ENCODE measurements at places on chromosomes 12 and 14.

DNA sequence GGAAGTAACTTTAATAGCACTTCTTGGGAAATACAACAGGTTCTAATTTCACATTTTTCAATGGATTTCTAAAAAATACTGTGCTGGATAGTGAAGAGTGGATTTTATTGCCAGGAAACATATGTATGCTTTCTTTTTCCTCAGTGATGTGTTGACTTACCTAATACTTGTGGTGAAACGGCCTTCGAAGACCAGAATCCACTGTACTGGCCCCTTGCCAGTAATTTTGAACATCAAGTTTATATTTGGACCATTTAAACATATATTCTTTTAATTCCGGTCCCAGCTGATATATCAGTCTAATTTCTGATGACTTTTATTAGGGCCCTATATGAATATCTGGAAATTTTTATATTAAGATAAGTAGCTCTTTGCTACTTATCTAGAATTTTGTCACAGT, 1.8 kb downstream of the MSRB3 start:
- peak; percentile 18 for DNase-seq

DNA sequence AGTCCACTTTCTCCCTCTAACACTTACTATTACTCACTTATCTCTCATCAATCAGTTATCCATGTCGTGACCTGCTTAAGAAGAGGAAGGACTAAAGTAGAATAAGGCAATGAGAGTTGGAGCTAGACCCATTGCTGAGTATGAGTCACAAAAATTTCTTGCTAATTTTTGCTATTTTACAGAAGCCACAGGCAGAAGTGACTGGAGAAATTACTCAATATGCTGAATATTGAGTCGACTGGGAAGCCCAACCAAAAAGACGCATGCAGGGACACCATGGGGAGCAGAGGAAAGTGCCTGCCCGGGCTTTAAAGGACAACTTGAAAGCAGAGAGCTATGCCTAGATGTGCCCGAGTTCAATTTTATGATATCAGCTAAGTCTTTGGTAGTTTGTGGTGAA, 115.4 kb upstream of the FOXG1 start:
- peak; percentile 9 for DNase-seq

GRCh38 chr12:131349397-131350127, 361.3 kb upstream of the SFSWAP start:
- DNase-seq, result no peak

- peak; percentile 27 for DNase-seq
Measured at GRCh38 chr12:76927170-76927784, 48.5 kb upstream of the CSRP2 start.

DNA sequence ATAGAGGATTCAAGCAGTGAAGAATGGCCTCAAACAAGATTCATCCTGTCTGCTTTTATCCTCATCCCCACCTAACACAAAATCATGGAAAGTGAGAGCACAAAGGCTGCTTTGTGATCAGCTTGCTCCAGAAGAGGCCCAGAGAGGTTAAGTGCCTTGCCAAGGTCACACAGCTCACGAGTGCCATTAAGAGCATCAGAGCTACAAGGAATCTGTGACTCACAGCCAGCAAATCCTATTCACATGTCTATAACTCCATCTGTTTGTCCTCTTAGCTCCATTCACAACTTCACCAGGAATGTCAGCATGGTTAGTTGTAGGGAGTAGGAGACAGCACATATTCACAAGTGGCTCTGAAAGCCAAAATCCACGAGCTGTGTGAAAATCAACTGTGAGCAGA, 79.8 kb downstream of the TTC9 start:
- DNase-seq, result peak; percentile 1

DNA sequence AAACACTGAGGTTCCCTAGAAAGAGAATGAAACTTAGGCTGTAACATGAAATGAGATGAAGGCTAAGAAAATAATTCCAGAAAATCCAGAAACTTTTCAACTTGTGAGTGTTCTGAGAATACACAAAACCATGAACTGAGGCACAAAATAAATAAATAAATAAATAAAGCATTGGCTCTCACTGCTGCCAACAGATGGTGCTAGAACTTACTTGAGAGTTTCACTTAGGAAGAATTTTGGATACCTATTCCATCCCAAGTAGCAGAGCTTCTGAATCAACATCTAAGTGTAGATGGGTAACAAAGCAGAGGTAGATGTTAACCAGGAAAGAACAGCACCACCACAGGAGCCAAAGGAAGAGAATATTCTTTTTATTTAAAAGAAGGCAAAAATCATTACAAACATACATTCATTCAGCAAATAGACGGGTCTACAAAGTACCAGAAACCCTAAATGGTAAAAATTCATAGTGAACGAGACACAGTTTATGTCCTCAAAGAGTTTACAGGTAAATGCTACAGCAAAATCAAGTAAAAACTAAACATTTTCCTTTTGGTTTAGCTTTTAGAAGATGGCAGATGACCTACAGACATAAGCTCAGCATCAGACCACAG, 16.7 kb downstream of the EPS8 start:
- DNase-seq, result no peak

DNA sequence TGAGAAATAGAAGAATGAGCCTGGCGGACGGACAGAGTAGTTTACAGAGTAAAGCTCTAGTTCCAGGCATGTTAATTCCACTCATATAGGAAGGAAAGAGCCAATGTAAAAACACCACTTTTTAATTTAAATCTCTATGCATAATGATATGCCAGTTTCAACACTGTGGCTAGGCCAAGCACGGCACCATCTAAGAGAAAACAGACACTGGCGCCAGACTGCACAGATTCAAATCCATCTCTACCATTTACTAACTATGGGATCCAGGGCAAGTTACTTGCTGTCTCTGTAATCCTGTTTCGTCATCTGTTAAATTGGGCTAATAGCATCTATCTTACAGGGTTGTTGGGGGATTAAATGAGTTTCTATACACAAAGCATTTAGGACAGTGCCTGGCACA, 27.5 kb downstream of the RMST start:
- no peak for DNase-seq

GRCh38 chr12:64229240-64229639, 7.1 kb upstream of the KICS2 start:
- no peak for DNase-seq

GRCh38 chr14:51239813-51240803, at the start of gene TMX1:
Gene TMX1 (plus strand): TSS chr14:51240247. CDS start chr14:51240293, 46 bp downstream.
- peak; percentile 98 for DNase-seq

DNA sequence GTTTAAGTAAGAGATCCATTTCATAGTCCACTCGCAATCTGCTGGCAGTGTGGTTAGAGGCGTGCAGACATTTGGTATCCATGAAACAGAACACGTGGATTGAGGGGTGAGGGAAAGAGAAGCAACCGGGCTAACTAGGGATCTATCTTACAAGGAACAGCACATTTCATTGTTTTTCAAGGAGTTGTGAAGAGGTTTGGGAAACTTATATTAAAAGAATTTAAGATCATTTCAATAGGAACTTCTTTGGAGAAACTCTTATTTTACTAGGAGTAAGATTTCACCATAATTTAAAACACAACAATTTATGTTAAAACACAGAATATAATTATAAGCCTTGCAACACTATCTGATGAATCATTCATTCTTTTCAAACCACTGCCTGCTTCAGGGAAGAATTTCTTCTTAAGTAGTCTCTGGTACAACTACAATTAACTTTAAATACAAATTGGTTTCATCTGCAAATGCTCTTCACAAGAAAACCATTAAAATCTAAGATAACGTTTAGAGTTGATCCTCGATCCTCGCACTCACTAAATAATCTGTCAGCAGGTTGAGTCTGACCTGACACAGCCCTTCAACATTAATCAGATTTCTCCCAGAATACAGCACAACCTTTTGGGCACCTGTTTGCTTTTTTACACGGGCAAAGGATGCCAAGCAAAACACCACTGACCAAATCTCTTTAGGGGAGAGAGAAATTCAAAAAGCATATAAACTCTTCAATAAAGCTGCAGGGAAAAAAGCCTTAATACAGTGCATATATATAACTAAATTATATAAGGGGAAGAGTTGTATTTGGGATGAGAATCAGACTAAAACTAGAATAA, 27.3 kb downstream of the PPTC7 start:
- peak; percentile 53 for DNase-seq

- DNase-seq, result peak; percentile 48
Measured at GRCh38 chr14:52348776-52349175, 34.7 kb downstream of the PTGER2 start.

DNA sequence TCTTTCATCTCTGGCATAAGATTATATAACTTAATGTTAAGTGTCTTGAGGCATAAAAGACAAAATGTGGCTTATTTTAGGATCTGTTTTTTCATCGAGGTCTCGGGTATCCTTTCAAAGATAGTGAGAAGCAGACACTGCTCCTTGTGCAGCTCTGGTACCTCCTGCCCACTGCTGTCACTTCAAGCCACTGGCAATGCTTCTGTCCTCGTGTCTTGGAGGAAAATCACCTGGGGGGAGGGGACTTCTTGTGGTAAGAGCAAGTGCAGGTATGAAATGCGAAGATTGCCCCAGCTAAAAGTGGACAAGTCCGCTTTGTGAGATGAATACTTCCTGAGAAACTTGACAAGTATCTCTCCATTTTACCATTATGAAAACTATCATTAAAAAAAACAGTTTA, 37.8 kb upstream of the DYNC1H1 start:
- DNase-seq, result no peak

DNA sequence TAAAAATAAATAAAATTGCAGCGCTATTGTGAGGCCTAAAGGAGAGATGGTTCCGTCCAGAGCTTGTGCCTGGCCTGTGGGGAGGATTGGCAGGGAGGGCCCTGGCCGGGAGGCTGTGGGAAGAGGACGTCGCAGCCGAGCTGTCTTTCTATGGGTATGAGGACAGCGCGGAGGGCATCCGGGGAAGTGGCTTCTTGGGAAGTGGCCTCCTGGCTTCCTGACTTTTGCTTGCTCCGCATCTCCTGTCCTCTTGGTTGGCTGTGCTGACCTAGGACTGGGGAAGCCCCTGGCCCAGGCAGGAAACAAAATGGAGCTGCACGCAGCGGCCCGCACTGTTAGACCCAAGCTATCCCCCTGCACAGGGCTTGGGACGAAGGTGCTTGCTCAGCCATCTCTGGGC, 22.2 kb upstream of the MEG3 start:
- no peak for DNase-seq

GRCh38 chr12:26361964-26362363, 166.6 kb downstream of the SSPN start:
- DNase-seq, result no peak

- DNase-seq, result no peak
Measured at GRCh38 chr14:103209054-103209453, 85.8 kb downstream of the TNFAIP2 start.

DNA sequence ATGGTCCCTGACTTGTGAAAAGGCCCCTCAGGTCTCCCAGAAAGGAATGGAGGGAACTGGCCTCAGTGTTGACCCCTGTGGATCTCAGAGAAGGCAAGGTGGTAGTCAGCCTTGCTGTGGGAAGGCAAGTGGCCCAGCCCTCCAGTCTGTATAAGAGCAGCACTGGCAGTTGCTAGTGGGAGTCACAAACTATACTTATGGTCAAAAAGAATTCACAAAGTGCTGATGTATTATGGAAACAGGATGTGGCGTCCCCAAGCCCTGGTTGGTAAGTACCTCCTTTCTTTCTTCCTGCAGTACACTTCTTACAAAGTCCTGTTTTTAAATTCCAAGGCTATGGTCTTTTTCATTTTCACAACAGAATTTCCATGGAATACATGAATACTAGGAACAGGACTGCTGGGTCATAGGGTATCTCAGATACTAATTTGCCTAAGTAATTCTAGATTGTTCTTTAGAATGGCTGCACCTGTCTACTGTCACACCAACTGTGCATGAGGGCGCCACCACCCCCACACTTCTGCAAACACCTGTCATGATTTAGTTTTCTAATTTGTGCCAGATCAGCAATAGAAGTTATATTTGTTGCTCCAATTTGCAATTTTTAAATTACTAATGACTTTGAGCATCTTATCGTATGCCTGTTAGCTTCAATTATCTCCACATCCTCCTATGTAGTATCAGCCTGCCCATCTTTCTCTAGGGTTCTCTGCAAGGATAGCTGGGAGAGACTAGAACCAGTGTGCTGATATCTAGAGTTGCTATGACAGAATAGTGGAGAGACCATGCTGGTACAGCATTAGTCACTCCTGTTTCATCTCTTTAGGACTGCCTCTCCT, 40.7 kb upstream of the TMEM263 start:
- no peak for DNase-seq

DNA sequence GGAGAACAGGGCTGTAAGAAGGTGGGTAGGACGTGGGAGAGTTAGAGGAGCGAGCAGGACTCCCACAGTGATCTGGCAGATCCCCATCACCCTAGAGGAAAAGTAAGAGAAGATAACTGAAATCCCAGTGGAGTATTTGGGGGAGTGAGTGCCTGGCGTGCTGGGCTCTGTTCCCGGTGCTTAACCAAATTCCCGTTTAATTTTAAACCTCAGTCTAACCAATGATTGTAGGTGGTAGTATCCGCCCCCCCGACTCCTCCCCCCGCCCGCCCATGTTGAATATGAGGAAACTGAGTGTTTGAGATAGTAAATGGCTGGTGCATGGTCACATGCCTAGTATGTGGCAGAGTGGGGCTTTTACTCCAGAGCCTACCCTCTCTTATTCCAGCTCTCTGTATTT, 1.2 kb downstream of the TARBP2 start:
- no peak for DNase-seq

GRCh38 chr12:16607906-16608775, 2.2 kb upstream of the LMO3 start:
- DNase-seq, result no peak
